CD4-positive, alpha-beta T cell treated with Interleukin-17A for 4 hours (primary cell): ENCODE measurements at places on chromosomes 1 and 21.

DNA sequence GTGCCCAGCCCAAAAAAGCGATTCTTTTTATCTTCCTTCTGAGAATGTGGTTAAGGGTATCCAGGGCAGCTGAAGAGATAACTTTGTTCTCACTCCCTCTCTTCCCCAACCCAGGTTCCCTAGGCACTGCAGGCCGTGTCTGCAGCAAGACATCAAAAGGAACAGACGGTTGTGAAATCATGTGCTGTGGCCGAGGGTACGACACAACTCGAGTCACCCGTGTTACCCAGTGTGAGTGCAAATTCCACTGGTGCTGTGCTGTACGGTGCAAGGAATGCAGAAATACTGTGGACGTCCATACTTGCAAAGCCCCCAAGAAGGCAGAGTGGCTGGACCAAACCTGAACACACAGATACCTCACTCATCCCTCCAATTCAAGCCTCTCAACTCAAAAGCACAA is 11.4 kb downstream of the WNT2B start:
- DNase-seq: no peak

- no peak for DNase-seq
Observed at GRCh38 chr1:223338811-223339746, 24.9 kb downstream of the SUSD4 start.

DNA sequence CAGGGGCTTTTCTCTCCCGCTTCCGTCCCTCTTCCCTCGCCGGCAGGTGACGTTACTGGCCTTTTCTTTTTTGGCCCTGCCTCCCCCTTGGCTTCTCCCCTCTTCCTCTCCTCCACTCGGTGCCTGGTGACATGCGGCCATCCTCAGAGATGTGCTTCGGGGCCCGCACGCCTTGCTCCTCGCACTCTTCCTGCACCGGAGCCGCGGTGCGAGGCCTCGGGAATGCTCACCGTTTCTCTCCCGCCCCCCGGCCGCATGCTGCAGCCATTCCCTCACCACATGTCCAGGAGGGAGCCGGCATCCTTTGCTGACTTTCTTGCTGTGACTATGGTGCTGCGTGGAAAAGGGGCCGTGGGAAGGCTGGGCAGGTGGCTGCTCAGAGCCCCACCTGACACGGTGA is 39.3 kb downstream of the PDE9A start:
- no peak for DNase-seq

DNA sequence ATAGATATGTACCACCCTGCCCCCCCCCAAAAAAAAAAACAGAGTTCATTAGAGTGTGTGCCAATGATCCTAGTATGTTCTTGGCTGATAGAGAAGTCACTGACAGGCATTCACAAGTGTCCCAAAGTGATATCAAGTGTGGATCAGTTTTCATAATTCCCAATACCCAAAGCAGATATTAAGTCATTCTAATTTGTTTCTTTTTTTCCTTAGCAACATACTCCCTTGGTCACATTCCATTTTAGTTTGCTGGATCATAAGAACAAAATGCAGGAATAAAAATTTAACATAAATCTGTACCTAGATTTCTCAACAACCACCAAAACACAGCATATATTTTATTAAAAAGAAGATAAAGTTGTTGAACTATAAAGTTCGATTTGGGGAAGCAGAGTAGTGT is 129.8 kb upstream of the PALMD start:
- no peak for DNase-seq

- no peak for DNase-seq
Observed at GRCh38 chr1:246888522-246888921, 43.2 kb downstream of the AHCTF1 start.

GRCh38 chr1:67429528-67430357 is 459 bp downstream of the SERBP1 start:
- DNase-seq: peak; percentile 35

GRCh38 chr21:26404288-26404687 is 168.8 kb downstream of the CYYR1 start:
- no peak for DNase-seq

DNA sequence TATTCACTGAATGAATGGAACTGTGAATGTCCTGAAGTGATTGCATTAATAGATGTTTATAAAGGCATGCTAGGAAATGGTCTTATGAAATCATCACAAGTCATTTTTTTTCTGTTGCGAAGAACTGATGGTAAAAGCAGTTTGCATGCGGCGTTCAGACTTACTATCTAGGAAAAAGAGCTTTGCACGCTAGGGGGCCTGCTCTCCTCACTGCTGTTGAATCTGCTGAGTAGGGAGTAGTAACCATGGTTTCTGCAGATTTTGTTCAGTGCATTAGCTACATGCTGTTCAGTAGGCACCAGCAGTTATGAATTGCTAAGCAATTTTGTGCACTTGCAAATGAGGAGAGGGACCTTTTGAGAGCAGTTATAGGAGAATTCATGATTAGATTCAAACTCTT is 57.9 kb downstream of the CENPF start:
- DNase-seq: peak; percentile 50
